ENCODE measurements at places on chromosomes 6 and 20.

DNA sequence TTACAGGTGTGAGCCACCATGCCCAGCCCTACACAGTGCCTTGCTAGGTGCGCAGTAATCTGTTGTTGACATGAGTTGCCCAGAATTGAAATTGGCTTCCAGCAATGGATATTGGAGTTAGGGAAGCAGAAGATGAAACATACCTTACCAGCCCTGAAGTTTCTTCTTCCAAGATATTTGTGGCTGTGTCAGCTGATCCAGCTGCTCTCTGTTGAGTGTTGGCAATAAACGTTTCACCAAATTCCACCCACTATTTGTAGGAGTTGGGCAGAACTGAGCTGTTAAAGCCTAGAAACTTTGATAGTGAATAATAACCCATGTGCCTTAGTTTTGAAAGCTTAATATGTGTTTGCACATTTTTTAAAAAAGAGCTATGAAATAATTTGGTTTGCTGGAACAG is 218.2 kb upstream of the SNX9 start:
- DNase-seq = no peak

DNA sequence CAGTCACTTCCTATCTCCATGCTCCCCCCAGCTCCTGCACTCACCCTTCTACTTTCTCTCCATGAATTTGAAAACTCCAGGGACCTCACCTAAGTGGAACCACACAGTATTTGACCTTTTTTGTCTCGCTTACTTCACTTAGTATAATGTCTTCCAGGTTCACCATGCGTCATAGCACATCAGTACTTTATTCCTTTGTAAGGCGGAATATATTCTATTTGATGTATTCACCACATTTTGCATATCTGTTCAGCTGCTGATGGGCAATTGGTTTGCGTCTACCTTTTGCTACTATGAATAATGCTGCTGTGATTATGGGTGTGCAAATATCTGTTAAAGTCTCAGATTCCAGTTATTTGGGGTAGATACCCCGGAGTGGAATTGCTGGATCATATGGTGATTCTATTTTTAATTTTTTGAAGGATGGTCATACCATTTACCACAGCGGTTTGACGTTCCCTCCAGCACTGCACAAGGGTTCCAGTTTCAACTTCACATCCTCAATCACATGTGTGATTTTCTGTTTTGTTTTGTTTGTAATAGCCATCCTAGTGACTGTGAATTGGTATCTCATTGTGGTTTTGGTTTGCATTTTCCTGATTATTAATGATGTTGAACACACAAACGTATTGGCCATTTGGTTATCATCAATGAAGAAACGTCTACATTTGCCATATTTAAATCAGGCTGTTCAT is 20.3 kb upstream of the SYNDIG1 start:
- DNase-seq = no peak

- DNase-seq = peak; percentile 61
Observed at GRCh38 chr20:57092112-57092899, 174.1 kb downstream of the BMP7 start.

DNA sequence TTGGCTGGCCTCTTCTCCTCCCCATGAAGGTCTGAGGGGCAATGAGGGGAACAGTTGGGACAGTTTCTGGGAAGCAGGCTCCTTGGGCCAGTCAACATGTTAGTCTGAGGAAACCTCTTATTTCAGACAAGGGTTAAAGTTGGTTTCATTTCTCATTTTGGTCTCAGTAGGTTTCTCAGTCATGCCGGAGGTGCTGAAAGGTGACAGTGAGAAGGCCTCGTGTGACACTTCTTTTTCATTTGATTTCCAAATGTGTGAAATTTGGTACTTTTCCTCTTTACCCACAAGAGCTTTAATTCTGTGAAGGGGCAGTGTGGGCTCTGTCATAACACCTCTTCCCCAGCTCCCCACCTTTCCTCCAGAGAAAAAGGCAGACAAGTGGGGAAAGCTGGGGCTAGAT is 7.5 kb upstream of the GLP1R start:
- no peak for DNase-seq

GRCh38 chr6:19812512-19813119 is 24.6 kb upstream of the ID4 start:
- no peak for DNase-seq
